ENCODE measurements at places on chromosomes 6 and 20. TPM values are rescaled to one million over a fixed set of nuclear protein-coding genes. Genes with fewer than 3 reads are reported as not detected.

DNA sequence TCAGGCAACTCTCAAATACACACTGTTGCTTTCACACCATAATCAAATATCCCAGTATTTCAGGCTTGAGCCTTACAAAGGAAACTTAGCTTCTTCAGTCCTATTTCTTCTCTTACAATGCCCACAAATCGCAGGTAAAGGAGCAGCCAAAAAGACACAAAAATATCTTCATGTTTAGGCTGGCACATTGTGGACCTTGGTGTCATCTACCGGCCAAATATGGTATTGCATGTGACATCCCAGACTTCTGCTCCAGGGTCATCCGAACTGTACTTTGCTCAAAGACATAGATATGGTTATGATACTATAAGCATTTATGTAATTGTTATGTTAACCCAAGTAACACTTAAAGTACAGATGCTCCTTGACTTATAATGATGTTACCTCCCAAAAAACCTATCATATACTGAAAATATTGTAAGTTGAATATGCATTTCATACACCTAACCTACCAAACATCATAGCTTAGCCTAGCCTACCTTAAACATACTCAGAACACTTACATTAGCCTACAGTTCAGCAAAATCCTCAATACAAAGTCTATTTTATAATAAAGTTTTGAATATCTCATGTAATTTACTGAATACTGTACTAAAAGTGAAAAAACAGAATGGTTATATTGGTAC, 4.6 kb downstream of the OR2H2 start:
- peak; percentile 20 for DNase-seq

GRCh38 chr6:25181350-25181724, 97.8 kb upstream of the CARMIL1 start:
- no peak for DNase-seq

- DNase-seq = no peak
Measured at GRCh38 chr6:5481033-5481432, 219.7 kb downstream of the FARS2 start.

GRCh38 chr6:87917886-87918285, 129.8 kb upstream of the SPACA1 start:
- DNase-seq = no peak

GRCh38 chr20:58573986-58574385, 58.8 kb upstream of the APCDD1L start:
- DNase-seq = no peak

DNA sequence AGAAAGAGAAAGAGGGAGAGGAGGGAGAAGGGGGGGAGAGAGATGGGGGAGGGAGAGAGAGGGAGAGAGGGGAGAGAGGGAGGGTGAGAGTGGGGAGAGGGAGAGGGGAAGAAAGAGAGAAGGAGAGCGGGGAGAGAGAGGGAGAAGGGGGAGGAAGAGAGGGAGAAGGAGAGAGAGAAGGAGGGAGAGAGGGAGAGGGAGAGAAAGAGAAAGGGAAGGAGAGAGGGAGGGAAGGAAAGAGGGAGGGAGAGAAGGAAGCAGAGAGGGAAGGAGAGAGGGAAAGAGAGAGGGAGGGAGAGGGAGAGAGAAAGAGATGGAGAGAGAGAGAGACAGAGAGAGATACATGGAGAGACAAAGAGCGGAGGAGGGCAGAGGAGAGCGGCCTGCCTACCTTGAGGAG, 23.8 kb downstream of the GATA5 start:
- no peak for DNase-seq

Gene CCND3
- 18.9 TPM for total RNA-seq

DNA sequence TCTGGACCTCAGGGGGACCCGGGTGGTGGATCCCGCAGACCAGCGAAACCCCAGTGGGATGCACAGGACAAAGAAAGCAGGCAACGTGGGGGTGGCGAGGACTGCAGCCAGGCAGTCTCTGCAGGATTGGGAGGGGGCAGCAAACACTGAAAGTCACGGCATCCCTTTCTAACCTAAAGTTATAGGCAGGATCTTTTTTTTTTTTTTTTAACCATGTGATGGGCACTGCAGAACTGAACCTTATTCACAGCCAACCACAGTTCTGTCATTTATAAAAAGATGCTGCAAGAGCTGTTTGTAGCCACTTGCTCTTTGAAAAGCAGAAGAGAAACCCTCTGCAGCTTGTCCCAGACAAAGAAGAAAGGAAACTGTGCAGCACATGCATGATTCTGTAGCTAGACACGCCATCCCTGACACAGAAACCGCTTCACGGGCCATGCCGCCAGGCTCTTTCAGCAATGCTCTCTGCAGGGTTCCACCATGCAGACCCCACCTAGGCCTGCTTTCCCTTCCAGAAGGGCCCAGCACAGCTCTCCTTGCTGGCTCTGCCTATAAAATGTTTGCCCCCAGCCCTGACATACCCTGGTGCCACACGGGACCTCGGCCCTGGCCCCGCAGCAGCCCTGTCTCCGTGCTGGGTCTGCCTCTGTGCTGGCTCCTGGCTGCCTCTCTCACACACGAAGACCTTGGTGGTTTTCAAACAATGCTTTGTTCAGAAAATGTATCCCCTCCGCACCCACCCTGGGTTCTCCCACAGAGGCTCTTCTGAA, 70.8 kb downstream of the PYGB start:
- no peak for DNase-seq

Gene GPX5
- not detected for total RNA-seq

- DNase-seq = no peak
Measured at GRCh38 chr20:10721137-10721896, 47.5 kb upstream of the JAG1 start.

Gene TBXT
- total RNA-seq = 2,059 TPM

Gene PNLDC1
- not detected for total RNA-seq

Gene CABLES2
- total RNA-seq = 2.1 TPM

DNA sequence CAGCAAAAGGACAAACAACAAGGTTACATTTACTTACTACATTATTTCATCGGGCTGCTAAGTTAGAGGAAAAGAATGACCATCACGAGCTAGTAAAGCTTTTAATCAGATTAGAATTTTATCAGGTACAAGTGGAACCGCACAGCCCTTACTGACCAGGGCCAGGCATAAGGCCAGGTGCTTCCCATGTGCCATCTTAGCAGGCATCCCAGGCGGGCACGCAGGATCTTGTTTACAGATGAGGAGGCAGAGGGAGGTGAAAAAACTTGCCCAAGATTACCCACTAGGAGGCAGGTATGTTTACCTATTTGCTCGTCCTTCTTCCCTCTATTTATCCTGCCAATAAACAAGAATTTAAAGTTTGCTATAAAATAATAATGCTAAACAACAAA, 10.7 kb downstream of the EZR start:
- no peak for DNase-seq

DNA sequence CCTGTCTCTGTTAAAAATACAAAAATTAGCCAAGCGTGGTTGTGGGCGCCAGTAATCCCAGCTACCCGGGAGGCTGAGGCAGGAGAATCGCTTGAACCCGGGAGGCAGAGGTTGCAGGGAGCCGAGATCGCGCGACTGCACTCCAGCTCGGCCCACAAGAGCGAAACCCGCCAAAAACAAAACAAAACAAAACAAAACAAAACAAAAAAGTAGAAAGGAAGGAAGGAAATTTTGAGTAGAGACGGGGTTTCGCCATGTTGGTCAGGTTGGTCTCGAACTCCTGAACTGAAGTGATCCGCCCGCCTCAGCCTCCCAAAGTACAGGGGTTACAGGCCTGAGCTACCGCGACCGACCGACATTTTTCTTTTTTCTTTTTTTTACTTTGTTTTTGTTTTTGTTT, 30.6 kb upstream of the PRSS16 start:
- no peak for DNase-seq

DNA sequence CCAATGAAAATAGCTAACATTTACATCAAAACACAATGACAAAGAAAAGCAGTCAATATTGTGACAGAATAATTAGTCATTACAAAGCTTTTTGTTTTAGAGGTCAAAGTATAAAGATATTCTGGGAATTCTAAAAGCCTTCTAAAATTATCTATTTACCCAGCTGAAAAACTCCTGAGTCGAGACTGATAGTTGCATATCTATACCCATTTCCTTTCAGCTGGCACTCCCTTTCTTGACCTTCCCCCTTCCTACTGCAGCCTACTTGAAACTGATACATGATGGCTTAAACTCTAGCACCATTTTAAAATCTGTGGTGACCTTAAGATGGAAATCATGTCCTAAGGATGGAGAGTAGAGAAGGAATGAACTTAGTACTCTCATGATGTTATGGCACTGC, 38.6 kb downstream of the LMBRD1 start:
- no peak for DNase-seq

DNA sequence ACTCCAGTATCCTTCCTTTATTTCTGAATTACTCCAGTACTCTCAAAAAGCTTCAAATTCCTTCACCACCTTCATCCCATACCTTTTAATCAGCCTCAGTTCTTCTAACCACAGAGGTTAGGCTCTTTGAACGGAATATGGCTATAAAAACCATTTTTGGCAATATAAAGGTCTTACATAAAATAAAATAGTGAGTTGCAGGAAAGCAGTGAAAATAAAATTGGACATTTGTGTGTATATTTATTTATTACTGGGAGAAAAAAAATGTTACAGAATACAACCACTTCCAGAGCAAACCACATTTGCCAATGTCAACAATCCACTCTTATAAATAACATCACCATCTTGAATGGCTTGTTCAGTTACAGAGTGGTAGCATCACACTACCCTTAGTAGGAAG, 7.7 kb downstream of the HDDC2 start:
- no peak for DNase-seq

DNA sequence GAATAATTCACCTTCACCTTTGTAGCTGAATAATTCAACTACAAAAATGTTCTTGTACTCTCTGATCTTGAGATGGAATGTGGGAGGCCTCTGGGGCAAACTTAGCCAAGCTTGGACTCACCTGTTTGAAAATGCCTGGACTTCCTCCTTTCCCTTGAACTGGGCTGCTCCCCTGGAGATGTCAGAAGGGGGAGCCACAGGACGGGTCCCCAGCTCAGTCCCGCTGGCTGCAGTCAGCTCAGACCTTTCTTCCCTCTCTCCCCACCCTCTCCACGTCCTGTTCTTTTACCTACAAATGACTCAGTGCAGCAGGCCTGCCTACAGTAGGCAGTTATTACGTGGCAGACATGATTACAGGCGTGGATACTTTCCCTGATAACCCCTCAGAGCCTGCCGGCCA, 131.5 kb upstream of the RALGAPA2 start:
- no peak for DNase-seq

- DNase-seq = no peak
Measured at GRCh38 chr6:70725817-70726415, 58.2 kb downstream of the SMAP1 start.

DNA sequence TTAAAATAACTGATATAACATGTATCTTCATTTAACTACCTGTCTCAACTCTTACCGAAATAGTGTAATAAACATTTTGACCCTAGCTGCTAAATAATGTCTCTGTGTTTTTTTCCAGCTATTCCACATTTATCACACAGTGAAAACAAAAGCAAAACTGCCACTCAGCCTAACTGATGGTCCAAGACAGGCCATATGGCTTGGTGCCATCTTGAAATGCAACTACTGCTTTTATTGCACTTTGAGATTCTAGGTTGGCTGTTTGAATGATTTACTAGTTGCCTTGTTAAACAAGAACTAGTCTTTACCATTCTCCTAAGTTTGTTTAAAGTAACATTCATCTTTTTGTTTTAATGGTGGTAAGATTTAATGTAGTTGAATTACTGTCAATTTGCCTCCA, 739.8 kb downstream of the TFAP2A start:
- no peak for DNase-seq

DNA sequence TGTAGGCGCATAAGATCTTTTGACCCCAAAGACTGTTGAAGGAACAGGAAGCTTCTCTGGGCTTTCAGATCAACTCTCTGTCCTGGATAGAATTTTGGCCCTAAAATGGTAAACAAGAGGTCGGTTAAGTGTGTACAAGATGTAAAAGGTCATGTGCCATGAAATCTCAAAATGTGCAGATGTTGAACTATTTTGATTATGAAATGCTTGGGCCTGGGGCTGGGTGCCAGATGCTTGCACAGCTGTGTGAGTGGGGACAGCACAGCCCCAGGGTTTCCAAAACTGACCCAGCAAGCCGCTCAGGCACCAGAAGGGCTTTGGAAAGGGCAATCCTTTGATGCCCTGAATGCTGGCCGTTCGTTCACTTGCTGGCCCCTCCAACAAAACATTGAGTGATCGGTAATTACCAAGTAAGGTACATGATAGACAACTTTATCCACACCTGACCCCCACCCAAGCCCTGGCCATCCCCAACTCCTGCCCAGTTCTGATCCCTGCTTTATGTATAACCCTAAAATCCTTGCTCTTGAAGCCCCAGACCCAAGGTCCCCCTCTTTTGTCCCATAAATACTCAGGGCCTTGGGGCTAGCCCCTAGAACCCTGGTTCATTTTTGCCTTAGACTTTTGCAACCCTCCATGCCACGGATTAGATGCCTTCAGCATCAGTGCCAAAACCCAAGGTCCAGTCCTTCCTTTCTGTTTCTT, 1.9 kb downstream of the TMEM239 start:
- no peak for DNase-seq

- no peak for DNase-seq
Measured at GRCh38 chr20:10002866-10003265, 31.9 kb upstream of the ANKEF1 start.

- no peak for DNase-seq
Measured at GRCh38 chr20:59692139-59692538, 87.8 kb downstream of the PHACTR3 start.

- no peak for DNase-seq
Measured at GRCh38 chr6:110614586-110614985, 138.2 kb upstream of the SLC22A16 start.

DNA sequence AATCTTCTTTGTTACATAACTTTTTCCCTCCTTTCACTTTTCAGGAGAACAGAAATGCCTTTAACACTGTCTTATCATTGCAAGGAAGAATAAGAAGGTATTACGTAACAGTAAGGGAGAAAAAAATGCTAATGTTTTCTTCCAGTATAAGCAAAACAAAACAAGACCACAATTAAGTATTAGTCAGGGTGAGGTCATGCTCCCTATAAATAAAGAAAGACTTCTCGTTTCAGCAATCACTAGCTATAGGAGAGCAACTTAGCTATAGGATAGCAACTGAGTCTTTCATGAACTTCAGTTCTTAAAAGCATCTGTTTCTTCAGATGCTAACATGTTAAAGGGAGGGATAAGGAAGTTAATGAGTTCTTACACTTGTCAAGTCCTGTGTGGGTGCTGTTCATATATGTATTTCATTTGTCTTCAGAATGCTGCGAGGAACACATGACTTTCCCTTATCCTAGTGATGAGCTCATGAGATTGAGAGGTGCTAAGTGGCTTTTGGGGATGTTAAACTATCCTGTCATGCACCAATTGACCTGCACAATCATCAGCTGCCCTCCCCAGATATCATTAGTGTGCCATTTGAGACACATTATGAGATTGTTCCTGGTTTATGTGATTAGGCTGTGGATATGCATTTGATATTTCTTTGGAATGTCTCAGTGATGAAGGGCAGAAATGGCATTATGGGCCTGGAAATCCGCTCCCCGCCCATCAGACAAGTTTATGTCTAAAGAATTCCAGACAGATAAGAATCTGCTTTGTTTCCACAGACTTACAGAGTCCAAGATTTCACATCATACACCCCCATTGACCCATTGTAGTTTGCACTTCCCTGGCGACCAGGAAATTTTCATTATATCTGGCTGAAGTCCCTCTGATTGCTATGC, 37.5 kb downstream of the LAMA4 start:
- DNase-seq = peak; percentile 22

- no peak for DNase-seq
Measured at GRCh38 chr6:61867635-61868034, 418.4 kb downstream of the KHDRBS2 start.

Gene TBX18
- total RNA-seq = 11.8 TPM
